Stimulated activated CD4-positive, alpha-beta T cell treated with anti-CD3 and anti-CD28 coated beads, Interleukin-1b, Interleukin-23, amount 100 ng/mL, for 48 hours (primary cell): ENCODE measurements at places on chromosomes 7 and 10.

- no peak for DNase-seq
Measured at GRCh38 chr10:128036746-128037543, 89.3 kb downstream of the MKI67 start.

- no peak for DNase-seq
Measured at GRCh38 chr10:76632767-76633051, 1004.9 kb downstream of the KCNMA1 start.

DNA sequence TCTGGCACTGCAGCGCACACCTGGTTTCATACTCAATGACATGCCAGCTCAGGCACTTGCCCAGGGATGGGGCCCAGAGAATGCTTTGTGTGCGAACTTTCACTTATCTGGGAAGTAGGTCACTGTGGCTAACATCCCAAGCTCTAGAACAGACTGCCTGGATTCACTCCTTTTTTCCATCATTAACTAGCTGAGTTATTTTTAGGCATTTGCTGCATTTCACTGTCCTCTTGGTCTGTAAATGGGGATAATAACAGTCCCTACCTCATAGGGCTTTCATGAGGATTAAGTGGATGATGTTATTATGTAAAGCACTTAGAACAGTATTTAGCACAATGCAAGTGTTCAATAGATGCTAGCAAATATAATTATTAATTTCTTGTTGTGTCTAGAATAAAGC, 98.7 kb upstream of the DOCK1 start:
- DNase-seq: no peak

DNA sequence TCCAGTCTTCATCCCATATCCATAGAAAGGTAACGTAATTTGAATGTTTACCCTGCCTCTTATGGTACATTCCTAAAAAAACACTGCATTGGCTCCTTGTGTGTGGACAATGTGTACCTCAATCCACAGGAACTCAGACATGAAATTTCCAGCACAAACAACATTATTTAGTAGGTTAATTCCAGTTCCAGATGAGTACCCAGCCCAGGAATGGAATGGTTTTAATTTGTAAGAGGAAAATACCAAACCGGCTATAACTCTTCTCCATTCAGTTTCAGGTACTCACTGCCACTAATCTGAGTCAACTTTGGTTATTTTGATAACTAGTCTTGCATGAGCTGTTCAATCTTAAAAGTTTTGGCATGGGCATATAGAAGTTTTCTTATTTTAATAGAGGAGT, 39.0 kb downstream of the TFPI2 start:
- DNase-seq: no peak

- no peak for DNase-seq
Measured at GRCh38 chr10:66713387-66713786, 212.4 kb upstream of the LRRTM3 start.

DNA sequence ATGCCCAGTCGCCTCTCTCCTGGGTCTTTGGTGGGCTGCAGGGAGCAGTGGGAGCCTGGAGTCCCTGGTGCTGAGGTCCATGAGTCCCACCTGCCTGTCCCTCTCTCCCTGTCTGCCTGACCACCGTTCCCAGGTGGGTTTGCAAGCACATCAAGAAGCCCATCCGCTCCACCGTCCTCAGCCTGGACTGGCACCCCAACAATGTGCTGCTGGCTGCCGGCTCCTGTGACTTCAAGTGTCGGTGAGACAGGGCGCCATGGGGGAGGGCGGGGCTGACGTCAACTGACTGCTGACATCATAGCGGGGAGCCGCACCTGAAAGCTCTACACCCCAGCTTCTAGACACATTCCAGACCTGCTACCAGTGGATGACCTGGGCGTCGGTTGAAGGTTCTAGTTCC, 15.2 kb downstream of the ARPC1B start:
- DNase-seq: no peak

- no peak for DNase-seq
Measured at GRCh38 chr7:8236780-8237407, 25.1 kb downstream of the ICA1 start.
